ENCODE measurements at places on chromosomes 4 and X.
A peak's percentile ranks its signal among the peaks of the same experiment; 100 is the strongest.

- DNase-seq: no peak
Measured at GRCh38 chrX:135737366-135738071, 24.1 kb downstream of the CT45A1 start.

DNA sequence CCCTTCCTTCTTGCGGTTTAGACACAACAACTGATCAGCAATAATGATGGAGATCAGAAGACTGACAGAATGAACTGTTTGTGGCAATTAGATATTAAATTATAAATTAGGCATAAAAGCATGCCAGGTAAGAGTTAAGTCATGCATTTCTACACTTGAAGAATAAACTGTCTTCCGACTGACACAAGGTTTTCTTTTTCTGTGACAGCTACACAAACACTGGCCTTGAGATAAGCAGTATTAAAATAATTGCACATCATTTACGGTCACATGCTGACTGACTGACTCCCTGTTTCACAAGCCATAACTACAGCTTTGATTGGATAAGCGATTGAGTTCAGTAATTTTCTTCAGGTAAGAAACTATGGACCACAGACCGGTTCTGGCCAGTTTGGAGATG, 56.2 kb downstream of the UBE2NL start:
- no peak for DNase-seq

DNA sequence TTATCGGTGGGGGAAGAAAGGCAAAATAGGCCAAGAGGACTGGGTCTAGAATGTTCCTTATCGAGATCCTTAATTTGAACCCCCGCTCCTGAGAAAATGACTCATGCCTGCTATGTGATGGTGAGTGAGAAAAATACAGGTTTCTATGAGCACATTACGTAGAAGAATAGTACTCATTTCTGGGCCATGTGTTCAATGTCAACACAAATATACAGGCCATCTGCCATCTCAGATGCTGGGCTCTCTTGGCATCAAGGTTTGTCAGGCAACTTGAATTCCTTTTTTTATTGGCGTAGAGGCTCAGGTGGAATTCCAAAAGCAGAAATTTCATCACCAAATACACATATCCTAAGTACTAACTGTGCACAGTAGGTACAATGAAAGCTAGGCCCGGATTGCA, 81.4 kb upstream of the TRIM2 start:
- no peak for DNase-seq

DNA sequence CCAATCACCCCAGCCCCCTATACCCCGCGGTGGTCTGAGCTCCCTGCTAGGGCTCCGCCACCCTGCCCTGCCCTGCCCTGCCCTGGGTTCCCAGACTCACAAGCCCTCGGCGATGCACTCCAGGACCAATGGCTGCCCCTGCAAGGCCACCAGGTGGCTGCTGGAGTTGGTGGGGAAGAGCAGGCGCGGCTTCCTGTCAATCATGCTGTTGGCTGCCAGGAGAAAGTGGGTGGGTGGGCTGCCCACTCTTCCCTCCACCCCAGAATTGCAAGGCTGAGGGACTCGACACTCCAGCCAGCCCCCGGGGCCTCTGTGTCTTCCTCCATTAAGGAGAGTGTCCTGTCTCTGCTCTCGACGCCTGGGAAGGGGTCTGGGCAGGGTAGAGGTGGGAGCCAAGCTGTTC, 15.7 kb downstream of the L1CAM start:
- no peak for DNase-seq

- DNase-seq: no peak
Measured at GRCh38 chrX:69505772-69506616, 1.9 kb downstream of the NALF2 start.

- DNase-seq: no peak
Measured at GRCh38 chr4:75660491-75660890, 12.7 kb downstream of the G3BP2 start.

GRCh38 chr4:62231994-62232393, 1031.9 kb downstream of the ADGRL3 start:
- DNase-seq: no peak

GRCh38 chrX:8067754-8068462, 103.2 kb downstream of the VCX2 start:
- no peak for DNase-seq

- DNase-seq: no peak
Measured at GRCh38 chr4:12875640-12876243, 608.4 kb downstream of the RAB28 start.

DNA sequence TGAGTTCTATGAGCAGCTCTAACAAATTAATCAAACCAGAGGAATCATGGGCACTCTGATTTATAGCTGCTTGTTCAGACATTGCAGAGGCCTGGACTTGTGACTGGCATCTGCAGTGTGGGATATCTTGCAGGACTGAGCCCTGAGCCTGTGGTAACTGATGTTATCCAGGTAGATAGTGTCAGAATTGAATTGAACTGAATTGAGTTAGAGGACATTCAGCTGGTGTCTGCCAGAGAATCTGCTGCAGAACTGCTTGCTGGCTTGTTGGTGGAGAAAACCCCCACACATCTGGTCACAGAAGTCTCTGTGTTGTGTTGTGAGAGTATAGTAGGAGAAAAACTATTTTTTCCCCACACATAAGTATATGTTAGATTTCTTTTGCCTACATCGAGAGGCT, 42.2 kb downstream of the SMIM20 start:
- no peak for DNase-seq

- DNase-seq: no peak
Measured at GRCh38 chr4:181693517-181693916, 549.7 kb upstream of the TENM3 start.

- peak; percentile 60 for DNase-seq
Measured at GRCh38 chr4:101200561-101200960, 146.8 kb downstream of the PPP3CA start.

DNA sequence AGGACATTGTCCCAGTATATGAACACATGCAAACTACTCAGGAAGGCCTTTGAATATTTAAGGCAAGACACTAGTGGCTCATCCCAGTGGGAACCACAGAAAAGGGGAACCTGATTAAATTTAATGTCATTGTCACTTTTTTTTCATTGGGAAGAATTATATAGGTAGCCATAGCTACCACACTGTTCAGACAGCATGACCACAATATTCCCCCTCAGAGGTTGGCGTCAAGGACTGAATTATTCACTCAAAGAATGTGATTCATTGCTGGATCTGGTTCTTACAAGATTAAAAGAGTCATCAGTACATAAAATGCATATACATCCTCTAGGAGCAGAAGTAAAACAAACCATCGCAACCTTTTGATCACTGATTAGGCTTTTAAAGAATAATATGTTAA, 92.0 kb upstream of the SMARCAD1 start:
- DNase-seq: no peak

GRCh38 chr4:78047366-78047765, 9.8 kb upstream of the FRAS1 start:
- no peak for DNase-seq

DNA sequence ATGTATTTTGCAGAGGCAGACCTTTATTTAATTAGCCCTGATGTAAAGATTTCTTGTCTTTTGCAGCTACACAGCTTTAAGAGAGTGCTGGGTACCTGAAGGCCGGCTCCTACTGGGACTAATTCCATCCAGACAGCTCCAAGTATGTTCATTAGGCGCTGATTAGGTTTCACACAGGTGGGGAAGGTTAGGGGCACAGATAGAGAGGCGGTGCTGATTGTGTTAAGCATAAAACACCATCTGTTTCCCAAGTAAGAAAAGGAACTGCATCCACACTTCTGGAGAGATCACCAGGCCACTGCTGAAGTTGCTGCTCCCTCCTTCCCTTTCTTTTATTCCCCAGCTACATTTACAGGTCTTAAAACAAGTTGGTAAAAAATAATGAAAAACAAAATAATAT, 349.5 kb downstream of the ZIC3 start:
- DNase-seq: no peak

GRCh38 chrX:85243761-85244449, at the start of the genes SATL1 and ZNF711:
Gene SATL1 (minus strand): TSS chrX:85243779. CDS start chrX:85108968, 134,811 bp downstream.
Gene ZNF711 (plus strand): TSS chrX:85243991. CDS start chrX:85247573, 3,582 bp downstream.
- DNase-seq: peak; percentile 54

DNA sequence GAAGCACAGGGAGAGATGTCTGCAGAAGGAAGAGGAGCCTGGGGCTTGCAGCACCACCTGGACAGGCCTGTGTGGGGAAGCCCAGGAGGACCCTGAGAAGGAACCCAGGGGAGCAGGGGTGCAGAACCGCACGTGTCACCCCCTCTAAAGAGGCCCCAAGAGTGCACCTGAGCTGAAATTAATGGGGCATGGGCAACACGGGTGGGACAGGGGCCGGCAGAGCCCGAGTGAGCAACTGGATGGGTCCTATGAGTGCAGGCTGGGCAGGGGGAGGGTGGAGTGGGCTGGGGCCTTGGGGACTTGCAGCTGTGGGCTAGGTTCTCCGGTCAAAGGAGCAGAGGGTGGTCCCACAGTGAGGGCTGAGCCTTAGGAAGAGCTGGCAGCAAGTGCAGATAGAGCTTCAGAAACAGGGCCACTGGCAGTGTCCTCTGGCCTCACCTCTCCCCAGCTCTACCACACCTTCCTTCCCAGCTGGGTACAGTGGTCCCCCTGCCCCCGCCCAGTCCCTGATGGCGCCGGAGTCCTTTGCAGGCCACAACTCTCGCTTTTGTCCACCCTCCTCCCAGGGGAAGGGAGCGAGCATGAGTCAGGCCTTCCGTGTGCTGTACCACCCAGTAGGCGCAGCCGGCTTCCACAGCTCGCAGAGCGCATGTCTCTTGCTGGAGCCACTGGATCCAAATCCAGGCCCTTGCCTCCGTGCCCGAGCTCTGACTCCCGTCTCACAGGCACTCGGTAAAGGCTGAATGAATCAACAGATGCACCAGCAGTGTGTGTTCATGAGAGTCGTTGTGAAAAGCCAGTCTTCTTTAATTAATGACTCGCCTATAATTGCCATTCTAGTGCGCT, 131.6 kb downstream of the HMX1 start:
- no peak for DNase-seq

DNA sequence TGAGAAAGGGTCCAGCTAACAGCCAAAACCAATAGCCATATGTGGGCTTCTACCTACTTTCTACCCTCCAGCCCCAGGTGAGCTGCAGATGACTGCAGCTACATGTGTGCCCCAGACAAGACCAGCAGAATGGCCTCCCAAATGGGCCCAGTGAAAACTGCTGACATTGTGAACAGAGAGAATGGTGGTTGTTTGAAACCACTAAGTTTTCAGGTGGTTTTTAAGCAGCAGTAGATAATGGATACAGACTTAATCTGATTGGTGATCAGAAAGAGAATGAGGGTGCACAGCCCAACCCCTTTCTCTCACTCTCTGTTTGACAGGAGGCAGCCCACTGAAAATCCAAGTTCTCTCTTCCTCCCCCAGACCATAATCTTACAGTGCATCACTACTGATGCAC, 42.5 kb upstream of the BBS12 start:
- no peak for DNase-seq

- no peak for DNase-seq
Measured at GRCh38 chr4:102867278-102868152, 1.3 kb upstream of the CISD2 start.

DNA sequence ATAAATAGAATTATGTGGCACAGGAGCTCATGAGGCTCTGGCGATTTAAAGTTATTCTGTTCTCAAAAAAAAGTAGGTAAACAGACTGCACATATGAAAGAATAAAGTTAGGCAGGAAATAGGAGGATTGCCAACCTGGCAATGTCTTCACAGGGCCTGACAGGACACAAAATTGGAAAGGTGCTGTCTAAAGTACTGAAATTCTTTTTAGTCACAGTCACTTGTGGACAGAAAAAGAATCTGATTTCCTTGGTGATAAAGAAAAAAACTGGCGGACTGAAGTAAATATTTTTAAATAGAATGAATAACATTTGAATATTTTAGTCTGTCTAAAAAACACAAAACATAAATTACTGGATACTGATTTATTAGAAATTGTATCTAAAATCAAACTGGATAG, 124.4 kb downstream of the VEGFC start:
- no peak for DNase-seq

DNA sequence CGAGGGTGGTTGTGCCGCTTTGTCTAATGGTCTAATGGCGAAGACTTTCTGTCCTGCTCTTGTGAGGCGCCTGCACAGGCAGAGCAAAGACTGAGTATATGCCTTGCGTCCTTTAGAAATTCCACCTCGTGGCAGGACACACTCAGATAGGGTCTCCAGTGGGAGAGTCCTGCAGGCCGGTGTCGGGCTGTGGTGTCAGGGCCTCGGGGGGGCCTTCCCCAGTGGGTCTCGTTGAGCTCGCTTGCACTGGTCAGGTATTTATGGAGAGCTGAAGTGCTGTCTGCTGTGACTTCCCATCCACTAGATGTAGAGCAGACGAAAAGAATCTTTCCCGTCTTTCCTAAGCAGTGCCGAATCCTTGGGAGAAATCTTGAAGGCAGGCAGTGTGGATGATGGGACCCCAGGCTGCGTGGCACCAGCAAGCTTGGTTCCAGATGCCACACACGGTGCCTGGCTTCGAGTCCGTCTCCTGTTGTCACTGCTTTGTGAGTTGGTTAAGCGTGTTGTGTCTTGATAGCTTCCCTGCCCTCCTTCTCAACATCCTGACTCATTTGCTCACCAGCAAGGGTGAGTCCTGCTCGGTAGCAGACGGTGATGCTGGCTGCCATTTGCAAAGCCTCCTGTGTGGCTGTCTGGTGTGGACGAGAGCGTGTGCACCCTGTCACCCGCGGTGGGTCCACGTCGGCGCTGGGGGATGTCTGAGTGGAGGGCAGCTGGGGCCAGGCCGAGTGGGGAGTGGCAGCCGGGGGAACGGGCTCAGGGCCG, 20.5 kb downstream of the MAEA start:
- no peak for DNase-seq

- peak; percentile 73 for DNase-seq
Measured at GRCh38 chr4:24210332-24210902, 320.6 kb upstream of the PPARGC1A start.

GRCh38 chr4:183766140-183766539, 107.0 kb downstream of the TRAPPC11 start:
- DNase-seq: no peak

DNA sequence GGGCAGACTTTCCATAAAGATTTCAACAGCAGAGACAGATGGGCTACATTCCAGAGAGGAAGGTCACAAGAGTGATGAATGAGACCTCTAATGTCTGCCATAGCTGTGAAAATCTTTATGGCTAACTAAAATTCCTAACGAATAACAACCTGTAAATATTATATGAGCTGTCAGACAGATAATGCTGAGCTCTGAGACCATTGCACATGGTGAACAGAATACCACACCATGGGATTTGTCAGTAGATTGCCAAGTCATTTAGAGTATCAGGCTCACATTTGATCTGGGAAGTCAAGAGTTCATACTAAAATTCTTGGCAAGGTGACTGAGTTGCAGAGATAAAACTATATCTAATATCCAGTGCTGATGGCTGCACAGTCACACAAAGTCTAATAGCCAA, 259.2 kb upstream of the FTHL17 start:
- no peak for DNase-seq

GRCh38 chrX:31178064-31178768, 106.4 kb upstream of the FTHL17 start:
- DNase-seq: no peak

- no peak for DNase-seq
Measured at GRCh38 chr4:111360906-111361305, 738.0 kb upstream of the PITX2 start.

GRCh38 chr4:37540486-37540885, 145.7 kb downstream of the RELL1 start:
- DNase-seq: peak; percentile 35

All from astrocyte of the cerebellum (primary cell).